Amygdala (tissue), 56 donors: ENCODE measurements at places on chromosomes 4 and X.

- no peak for DNase-seq
Observed at GRCh38 chrX:18390941-18391538, 34.4 kb upstream of the CDKL5 start.

- no peak for DNase-seq
Observed at GRCh38 chr4:69096111-69096656, at the start of gene UGT2B7. Gene UGT2B7, plus strand, starts transcription at chr4:69096474. Its CDS starts 47 bp downstream, at chr4:69096521.

GRCh38 chr4:96073461-96073860, 233.6 kb downstream of the PDHA2 start:
- no peak for DNase-seq

DNA sequence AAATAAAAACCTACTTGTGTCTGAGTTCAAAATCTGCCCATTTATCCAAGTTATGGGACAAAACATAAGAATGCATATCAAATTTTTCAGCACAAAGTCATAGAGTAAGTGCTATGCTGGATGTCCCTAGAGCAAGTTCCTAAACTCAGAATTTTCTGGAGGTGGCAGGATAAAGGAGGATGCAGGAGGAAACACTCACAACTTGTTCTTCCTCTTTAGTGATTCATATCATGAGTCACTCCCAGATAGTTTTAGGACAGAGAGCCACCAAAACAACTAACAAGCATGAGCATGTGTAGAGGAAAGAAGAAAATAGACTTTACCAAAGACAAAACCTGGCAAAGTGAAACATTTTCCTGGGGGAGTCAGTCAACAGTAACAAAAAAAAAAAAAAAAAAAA, 302.7 kb downstream of the KCTD8 start:
- DNase-seq: no peak

DNA sequence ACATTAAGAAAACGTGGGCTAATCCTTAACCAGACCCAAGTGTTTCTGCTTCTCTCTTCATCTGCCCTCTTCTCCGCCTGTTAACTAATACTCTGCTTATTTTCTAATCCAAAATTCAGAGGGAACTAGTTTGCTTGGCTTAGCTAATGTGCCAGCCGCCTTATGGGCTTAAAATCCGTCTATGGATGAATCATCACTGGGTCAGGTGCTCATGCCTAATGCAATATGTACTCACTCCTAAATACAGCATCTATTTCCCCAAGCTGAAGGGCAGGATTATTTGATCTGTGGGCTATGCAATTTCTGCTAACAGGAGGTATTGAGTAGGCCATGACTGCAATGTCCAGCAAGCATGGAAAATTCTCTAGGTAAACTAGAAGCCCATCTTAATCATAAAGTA, 12.4 kb downstream of the DYNLT3 start:
- DNase-seq: no peak

DNA sequence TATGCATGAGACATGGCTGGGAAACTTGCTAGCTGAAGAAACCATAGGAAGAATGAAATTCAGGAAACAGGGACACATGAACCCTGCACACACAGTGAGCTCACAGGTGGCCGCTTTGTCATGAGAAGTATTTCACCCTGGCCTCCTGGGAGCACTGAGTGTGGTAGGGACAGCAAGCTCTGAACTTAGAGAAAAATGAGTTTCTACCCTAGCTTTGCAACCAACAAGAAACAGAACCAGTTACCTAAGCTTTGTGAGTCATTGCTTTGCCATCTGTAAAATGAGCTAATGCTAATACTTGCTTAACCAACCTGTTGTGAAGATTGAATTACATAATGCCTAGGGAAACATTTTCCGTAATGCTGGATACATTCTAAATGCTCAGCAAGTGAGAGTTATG, 206.6 kb upstream of the HS3ST1 start:
- no peak for DNase-seq

DNA sequence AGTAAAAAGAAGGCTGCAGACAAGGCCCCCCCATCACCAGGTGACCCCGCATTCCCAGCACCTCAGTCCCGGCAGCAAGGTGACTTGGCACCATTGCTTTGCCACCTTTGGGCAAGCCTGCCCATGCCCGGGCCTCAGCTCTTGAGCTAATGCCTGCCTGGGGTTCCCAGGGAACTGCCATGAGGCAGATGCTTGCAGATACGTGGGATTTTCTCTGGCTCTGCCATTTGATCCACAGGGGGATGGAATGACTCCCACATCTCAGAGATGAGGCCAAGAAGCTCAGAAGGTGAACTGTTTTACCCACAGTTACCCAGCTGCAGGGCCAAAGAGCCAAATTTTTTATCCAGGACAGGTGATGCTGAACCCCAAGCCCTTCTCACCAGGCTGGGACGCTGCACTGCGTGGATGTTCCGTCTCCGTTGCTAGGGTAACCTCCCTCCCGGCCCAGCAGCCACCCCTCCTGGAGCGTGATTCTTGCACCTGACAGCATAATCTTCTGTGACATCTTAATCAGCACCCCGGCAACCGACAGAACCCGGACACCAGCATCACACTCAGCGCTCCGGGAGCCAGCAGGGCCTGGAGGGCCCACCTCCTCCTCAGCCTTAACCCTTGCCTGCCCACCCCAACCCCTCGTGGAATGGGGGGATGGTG, 15.7 kb upstream of the MSX1 start:
- no peak for DNase-seq

- no peak for DNase-seq
Observed at GRCh38 chrX:7088968-7089615, 58.4 kb upstream of the STS start.

- DNase-seq: no peak
Observed at GRCh38 chr4:173135241-173135847, 33.3 kb upstream of the GALNT7 start.

DNA sequence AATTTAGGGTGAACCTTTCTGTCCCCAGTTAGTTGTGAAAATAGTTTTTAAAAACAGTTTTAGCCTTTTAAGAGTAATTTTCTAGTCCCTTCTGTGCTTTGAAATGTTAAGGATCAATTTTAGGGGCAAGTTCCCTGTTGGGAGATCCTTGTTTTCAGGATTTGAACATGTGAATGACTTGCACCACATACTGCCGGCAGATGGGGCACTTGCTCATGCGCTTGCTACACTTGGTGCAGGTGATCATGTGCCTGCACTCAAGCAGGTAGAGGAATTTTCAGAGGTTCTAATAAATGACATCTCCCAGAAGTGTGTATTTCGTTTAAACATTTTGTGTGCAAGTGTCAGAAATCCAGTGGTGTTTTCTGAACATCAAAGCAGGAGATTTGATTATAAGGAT, 195.9 kb downstream of the CHM start:
- DNase-seq: no peak

- DNase-seq: no peak
Observed at GRCh38 chr4:48247142-48247877, 22.3 kb downstream of the TEC start.

GRCh38 chr4:2069161-2069971, 10.2 kb downstream of the NAT8L start:
- DNase-seq: no peak

- no peak for DNase-seq
Observed at GRCh38 chrX:69062493-69062892, 102.8 kb downstream of the PJA1 start.

- DNase-seq: no peak
Observed at GRCh38 chr4:139738846-139739613, 73.4 kb downstream of the MGST2 start.

- DNase-seq: no peak
Observed at GRCh38 chr4:71697031-71697430, 86.8 kb downstream of the GC start.

GRCh38 chrX:57447856-57448255, 144.0 kb upstream of the ZXDB start:
- DNase-seq: no peak

- no peak for DNase-seq
Observed at GRCh38 chr4:53313510-53313909, 52.4 kb downstream of the SCFD2 start.

- no peak for DNase-seq
Observed at GRCh38 chrX:153703036-153703370, 15.3 kb downstream of the SLC6A8 start.

GRCh38 chr4:189291939-189292338, 648.7 kb upstream of the FRG1 start:
- DNase-seq: no peak

- no peak for DNase-seq
Observed at GRCh38 chrX:126339928-126340327, 173.8 kb upstream of the DCAF12L2 start.
